ENCODE measurements at places on chromosomes 5 and 9.
A peak's percentile ranks its signal among the peaks of the same experiment; 100 is the strongest.

DNA sequence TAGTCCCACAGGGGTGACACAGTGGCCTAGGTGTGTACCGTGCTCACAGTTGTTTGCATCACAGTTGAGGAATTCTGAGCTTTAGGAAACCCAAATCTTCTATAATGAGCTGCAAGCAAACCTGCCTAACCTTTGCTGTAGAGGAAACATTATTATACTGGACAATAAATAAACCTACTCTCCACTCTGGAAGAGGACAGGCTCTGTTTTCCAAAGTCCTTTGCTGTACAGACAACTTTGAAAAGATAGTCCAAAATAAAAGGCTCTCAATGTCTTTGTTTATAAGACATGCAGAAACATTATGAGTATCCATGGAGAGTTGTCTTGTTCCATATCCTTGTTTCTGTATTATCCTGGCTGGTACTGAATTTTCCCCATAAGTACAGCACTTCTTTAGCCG, 29.4 kb downstream of the ZNF131 start:
- no peak for DNase-seq

DNA sequence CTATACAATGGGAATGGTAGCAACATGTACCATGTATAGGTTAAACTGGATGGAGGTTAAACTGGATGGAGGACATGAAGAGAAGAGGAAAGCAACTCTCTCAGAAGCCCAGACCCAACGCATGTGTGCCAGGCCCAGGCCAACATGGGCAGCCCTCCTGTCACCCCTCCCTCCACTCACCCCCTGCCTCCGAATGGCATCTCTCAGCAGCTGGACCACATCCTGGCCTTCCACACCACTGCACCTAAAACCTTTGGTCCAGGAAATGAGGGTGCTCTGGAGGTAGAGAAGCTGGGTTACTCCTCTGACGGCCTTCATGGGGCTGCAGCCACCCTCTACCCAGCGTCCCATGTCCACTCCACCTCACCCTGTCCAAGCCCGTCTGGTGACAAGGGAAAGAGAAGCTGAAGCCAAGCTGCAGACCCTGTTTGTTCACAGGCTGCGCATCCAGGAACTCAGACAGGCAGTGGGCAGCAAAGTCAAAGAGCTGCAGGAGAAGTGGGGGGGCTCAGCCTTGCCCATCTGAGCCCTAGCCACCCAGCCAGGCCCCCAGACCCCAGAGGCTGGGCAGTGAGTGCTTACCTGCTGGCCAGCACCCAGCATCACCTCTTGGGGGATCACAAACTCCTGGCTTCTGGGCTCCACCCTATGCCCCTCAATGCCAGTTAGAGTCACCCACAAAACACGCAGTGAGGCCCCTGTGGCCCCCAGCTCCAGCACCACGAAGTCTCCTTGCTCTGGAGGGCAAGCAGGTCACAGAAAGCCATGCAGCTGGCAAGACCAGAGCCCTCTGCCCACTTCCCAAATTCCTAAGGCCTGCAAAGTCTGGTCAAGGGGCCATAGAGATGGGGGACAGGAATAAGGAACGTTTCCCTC, 8.5 kb downstream of the HK3 start:
- DNase-seq = no peak

DNA sequence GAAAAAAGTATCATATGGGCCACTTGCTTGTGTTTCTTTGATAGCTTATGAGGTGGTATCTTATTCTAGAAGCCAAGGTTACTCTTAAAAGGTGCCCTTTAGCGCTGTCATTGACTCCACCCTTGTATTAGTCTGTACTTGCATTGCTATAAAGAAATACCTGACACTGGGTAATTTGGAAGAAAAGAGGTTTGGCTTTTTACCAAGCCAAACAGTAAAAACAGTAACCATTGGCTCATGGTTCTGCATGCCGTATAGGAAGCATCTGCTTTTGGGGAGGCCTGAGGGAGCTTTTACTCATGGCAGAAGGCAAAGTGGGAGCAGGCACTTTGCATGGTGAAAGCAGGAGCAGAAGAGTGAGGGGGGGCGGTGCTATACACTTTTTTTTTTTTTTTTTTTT, 87.4 kb downstream of the TEK start:
- DNase-seq = no peak

DNA sequence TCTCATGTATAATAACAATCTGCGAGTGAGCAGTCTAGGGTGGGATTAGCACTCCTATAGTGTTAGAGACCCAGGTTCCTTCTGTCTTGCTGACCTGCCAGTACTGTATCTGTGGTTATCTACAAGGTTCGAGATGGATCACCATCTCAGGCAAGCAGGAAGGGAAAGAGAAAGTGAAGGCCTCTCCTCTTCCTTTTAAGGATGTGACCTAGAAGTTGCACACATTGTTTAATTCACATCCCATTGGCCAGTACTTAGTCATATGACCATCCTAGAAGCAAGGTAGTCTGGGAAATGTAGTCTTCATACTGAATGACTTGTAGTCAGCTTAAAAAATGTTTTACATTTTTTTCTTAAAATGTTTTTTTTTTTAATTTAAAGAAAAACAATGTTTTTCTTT, 168.6 kb downstream of the CARTPT start:
- DNase-seq = peak; percentile 41

DNA sequence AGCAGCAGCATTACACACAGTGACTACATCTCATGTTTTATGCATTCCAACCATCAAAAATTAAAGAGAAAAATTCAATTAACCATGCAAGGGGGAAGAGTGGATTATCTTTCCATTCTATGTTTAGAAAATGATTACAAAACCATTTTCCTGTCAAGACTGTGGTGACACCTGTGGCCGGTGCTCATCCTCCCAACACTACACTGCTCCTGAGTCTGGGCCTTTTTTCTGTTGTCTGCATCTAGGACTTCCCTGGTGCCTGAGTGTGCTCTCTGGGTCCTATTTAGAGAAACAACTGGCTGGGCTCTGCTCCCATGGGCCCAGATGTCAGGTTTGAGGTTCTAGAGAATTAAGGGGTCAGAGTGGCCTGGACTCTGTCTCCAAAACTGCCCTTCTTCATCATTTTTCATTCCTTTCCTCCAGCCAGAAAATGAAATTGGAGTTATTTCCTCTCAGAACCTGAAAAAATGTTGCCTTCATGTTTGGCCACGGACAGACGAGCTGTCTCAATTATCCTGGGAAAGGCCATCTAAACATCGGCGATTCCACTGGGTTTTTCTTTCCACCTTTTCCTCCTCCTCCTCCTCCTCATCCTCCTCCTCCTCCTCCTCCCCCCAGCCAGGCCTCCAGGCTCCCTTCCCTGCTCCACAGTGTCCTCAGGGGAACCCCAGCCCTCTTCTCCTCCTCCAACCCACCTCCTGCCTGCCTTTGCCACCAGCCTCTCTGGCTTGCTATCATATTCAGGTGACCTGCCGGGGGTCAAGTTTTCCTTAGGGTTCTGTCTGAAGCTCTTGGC, 11.4 kb upstream of the ARSI start:
- no peak for DNase-seq

- no peak for DNase-seq
These were observed 22.3 kb downstream of the RPS23 start for GRCh38 chr5:82255844-82256243.

GRCh38 chr9:91562416-91562815, 138.8 kb upstream of the NFIL3 start:
- DNase-seq = no peak

DNA sequence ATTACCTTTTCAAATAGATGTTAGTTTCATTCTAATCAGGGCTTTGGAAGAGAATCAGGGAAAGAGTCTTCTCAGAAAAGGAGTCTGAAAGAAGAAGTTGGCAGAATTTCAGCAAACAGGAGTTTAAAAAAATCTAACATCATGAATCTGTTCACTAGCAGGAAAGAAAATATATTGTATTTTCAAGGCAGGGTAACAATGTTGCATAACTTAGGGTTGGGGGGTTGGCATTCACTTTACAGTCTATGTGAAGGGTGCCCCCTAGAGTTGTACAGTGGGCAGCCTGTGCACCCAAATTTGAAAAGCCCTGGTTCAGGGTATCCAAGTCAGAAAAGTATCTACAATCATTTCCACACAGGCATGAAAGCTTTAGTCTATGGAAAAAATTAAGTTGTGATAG, 348.4 kb upstream of the SLC30A5 start:
- no peak for DNase-seq

DNA sequence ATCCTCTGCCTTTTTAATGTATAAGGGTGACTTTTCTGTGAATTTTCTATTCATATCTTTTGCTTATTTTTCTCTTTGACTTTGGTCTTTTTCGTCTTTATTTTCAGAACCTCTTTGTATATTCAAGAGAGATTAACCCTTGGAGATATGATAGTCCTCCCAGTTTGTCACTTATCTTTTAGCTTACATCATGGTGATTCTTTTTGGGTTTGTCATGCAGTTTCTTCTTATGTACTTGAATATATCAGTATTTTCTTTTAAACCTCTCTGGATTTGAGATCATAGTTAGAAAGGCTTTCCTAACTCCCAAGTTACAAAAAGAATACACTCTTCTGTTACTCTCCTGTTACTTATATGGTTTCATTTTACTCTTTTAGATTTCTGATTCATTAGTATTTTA, 27.5 kb upstream of the GPR21 start:
- DNase-seq = no peak

Measured in CD8-positive, alpha-beta memory T cell (primary cell).